ENCODE measurements at places on chromosomes 1 and 21.

- DNase-seq = no peak
Measured at GRCh38 chr1:156083800-156084790, 1.8 kb upstream of the MEX3A start.

GRCh38 chr1:173393659-173394000 lies 83.5 kb upstream of the PRDX6 start:
- DNase-seq = no peak

GRCh38 chr1:153420306-153420705 lies 4.0 kb downstream of the S100A7A start:
- no peak for DNase-seq

DNA sequence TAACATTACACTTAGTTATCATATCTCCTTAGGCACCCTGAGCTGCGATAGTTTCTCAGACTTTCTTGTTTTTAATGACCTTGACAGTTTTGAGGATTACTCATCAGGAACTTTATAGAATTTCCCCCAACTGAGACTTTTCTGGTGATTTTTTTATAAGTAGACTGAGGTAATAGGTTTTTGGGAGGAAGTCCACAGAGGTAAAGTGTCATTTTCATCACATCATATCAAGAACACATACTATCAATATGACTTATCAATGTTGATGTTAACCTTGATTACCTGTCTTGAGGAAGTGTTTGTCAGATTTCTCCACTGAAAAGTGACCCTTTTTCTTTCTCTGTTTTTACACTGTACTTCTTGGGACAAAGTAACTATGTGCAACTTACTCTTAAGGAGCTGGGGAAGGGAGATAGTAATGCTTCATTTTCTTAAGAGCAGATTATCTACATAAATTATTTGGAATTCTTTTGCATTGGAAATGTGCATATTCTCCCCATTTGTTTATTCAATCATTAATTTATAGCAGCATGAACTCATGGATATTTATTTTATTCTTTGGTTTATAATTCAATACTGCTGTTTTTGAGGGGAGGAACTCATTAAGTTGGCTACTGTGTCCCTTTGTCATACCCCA lies 72.8 kb upstream of the HSD17B7 start:
- DNase-seq = no peak

- DNase-seq = no peak
Measured at GRCh38 chr1:216923601-216924000, 200.4 kb upstream of the ESRRG start.

DNA sequence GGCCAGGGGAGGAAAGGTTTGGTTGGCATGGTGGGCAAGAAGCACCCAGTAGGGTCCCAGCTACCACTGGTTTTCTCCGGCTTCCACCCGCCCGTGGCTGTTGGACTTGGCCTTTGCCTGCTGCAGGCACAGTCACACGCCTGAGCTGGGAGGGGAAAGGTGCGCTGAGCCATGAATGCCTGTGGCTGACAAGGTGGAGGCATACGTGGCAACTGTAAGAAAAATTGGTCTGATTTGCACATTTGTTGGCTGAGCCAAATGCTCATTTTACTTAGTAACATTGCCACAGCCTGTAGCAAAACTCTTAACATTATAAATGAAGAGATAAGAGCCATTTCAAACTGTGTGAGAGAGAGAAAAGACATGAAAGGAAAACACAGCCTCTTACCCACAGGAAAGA lies 191.6 kb downstream of the PTPRC start:
- DNase-seq = no peak

- no peak for DNase-seq
Measured at GRCh38 chr1:29409616-29410015, 173.3 kb downstream of the PTPRU start.

DNA sequence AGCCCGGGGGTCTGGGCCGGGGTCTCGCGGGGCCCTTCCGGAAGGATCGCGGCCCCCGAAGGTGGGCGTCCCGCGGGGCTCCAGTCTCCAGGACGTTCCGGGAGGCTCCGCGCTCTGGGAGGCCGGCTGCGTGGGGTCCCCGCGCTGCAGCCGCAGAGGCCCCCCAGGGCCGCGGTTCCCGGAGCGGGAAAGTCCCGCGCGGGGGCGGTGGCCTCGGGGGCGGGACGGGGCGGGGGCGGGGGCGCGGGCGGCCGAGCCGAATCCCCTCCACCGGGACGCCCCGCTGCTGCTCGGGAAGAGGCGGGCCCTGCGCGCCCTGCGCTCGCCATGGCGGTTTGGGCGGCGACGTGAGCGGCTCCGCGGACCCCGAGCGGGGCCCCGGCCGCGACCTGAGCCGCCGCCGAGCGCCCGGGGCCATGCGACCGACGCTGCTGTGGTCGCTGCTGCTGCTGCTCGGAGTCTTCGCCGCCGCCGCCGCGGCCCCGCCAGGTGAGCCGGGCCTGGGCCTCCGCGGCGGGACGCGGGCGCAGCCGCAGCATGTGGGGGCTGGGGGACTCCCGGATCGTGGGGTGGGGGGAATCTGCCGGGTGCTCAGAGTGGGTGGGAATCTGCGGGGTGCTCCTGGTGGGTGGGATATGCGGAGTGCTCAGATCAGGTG lies at the start of gene IFNGR2:
Gene IFNGR2 (plus strand): TSS at position 286 of the 658 bp plus-strand sequence. CDS start 131 bp downstream, at position 417.
- no peak for DNase-seq

- no peak for DNase-seq
Measured at GRCh38 chr1:50699795-50700194, 260.3 kb downstream of the FAF1 start.

DNA sequence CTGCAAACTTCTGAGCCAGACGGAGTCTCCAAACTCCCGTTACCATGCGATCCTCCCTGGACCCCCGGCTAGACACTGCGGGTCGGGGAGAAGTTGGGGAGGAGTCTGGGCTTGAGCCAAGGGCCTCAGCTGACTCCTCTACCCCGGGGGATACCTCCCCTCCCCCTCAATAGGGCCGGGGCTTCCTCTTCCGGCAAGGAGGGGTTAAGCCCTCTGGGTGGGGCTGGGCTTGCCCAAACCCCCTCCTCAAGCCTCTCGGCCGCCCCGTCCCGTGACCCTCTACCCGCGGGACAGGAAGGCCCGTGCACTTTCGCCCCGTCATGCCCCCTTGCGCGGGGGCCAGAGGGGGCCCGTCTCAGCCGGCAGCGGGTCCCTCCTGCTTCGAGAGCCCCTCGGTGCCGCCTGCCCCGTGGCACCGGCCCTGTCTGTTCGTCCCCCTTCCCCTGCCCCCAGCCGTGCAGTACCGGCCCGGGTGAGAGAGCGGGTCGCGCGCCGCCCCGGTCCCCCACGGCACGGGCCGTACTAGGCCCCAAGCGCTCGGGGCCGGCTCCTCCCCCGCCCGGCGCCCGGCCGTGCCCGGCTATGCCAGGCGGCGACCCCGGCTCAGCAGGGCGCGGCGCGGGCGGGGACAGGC lies 652 bp downstream of the ARL8A start:
- DNase-seq = no peak

DNA sequence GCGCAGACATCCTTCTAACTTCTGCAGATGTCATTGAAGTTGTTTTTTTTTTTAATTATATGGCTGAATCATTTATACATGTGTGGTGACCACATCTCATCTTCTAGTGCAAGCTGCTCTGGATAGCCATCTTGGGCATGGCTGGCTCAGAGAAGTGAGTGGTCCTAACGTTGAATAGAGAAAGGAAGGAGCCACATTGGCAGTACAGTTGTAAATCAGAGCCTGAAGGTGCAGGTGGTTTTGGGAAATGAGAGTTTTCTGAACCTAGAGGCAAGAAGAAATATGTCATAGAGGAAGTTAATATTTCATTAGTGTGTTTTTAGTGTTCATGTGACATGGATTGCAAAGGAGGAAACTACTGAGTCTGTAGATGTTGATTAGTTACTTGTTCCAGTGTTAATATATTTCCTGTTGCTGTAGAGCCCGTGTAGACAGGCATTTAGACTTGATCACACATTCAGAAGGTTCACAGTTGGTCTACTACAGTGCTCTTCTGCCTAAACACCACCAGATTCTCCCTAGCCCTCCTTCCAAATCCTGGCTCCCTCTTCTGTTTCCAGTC lies 163.7 kb downstream of the ROR1 start:
- no peak for DNase-seq

GRCh38 chr1:219430419-219430818 lies 182.5 kb downstream of the ZC3H11B start:
- no peak for DNase-seq

GRCh38 chr1:64581843-64582185 lies 111.9 kb downstream of the CACHD1 start:
- no peak for DNase-seq

DNA sequence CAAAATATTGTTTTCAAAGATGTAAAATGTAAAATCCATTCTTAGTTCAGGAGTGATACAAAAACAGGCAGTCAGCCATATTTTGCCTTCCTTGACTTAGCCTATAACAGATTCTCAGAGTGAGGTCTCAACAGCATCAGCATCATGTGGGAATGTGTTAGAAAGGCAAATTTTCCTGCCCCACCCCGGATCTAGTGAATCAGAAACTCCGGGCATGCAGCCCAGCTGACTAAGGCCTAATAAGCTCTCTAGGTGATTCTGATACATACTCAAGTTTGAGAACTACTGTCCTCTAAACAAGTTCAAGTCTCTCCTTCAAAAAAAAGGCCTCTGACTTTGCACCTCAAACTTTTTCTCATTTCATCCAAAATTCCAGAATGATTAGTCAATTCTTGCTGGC lies 46.9 kb upstream of the PRRC2C start:
- DNase-seq = no peak

DNA sequence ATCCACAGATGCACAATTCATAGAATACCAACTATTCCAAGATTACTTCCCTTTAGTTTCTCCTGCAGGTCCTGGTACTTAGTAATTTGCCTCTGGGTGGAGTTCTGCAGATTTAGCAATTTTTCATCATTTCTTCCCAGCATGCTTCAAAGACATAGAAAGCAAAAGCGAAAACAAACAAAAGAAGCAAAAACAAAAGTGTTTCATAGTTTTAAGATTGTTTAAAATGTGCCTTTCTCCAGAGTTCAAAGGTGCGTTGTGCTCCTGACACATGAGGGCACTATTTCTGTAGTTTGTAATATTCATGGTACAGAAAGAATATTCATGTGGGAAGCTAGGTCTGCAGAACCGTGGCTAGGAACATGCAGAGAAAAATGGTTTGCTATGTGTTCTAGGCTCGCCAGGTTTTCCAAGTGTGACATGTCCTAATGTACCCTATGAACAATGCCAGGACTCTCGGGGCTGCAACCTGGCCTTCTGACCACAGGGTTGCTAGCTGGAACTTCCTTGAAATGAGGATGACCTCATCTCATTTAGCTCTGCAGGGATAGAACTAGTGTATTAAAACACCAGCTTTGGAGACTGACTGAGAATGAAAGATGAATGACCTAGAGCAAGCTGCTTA lies 30.0 kb upstream of the RCSD1 start:
- DNase-seq = no peak

DNA sequence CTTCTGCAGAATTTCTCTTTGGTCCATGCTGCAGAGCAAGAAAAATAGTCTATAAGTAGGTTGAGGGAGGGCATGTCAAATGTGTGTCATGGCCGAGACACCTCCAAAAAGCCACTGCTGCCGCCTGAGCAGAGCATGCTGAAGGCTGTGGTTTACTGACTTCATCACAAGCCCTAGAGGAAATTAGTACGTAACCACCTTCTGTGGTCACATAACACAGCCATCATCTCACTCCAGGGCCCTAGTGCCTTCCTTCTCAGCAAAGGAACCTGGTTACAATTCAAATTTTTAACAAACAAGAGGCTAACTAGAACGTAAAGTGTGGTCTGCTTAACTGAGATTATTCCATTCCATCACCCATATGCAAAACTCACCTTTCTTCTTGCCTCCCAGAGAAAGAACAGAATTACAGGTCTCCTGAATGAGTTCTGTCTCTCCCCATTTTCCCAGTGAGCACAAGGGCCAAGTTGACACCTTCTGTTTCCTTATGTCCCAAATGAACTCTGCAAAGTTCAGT lies at the start of gene PTPN22:
Gene PTPN22 (minus strand): TSS at position 116 of the 517 bp plus-strand sequence.
- DNase-seq = no peak

DNA sequence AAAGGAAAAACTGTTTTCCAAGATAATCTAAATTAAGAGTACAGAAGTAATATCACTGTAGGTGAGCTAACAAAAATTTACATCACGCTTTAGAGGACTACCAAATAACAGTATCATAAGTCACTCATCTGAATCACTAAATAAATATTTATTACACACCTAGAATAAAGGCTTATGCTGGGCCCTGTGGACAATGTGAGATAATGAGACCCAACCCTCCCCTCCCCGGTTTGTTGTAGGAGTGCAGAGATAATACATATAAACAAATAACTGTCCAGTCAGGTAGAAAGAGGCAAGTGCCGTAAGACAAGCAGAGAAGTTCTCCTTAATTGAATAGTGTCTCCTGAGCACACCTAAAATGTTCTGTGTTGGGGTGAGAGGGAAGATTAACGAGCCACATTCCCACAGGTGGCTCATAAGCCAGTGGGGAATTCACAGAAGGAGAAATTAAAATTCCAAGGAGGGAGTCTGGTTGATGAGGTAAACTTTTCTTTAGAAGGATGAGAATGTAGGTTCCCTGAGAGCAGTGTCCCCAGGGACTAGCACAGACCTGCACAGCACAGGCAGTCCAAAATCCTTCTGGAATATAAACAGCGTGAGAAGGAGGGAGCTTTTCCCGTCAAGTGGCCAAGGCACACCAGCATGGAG lies 241.4 kb downstream of the NFIA start:
- no peak for DNase-seq
